ENCODE measurements at places on chromosomes 16 and 17.

DNA sequence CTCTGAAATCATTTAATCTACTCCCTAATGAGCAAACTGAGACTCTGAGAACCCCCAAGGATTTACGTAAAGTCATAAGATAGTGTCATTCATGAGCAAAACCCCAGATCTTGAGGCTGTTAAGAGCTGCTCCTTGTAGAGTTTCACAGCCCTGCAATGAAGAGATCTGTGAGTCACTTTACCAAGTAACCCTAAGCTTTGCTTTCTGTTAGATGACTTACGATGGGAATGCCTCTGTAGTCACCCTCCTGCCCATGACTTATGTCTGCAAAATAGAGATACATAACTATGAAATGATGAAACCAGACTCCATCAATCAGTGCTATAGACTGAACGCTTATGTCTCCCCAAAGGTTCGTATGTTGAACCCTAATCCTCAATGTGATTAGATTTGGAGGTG, 117.7 kb downstream of the HS3ST3A1 start:
- DNase-seq: no peak

DNA sequence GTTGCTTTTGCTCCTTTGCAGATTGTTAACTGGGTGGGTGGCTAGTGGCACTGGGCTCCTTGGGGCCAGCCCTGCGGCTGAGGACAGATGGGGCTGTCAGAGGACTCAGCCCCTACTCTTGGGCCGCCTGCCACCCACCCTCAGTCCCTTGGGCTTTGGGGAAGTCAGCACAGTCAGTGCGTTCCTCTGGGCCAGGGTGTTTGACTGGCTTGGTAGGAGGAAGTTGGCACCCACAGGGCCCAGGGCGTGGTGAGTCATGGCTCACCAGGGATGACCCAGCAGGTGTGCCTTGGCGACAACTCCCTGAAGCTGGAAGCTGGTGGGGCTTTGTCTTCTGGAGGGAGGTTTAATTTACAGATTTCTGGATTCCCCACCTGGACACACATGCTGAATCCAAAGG, 32.4 kb downstream of the HAPSTR1 start:
- no peak for DNase-seq

DNA sequence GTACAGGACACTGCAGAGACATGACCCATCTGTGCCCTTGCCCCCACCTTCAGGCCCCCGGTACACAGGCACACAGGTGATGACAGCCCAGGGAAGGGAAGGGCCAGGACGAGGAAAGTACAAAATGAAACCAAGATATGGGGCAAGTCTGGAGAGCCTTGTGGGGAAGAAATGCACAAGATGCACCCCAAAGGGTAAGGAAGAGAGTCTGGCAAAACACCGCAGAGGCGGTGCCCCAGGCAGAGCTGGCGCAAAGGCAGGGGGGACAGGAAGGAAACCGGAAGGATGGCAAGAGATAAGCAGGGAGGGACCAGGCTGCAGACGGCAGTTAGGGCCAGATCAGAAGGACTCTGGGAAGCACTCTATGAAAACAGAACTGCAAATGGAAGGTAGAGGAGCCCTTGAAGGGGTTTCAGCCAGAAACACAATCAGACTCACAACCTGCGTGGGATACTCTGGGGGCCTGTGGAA, 81.4 kb downstream of the SLC39A11 start:
- no peak for DNase-seq

- DNase-seq: no peak
Measured at GRCh38 chr16:50068550-50068949, 2.8 kb downstream of the HEATR3 start.

DNA sequence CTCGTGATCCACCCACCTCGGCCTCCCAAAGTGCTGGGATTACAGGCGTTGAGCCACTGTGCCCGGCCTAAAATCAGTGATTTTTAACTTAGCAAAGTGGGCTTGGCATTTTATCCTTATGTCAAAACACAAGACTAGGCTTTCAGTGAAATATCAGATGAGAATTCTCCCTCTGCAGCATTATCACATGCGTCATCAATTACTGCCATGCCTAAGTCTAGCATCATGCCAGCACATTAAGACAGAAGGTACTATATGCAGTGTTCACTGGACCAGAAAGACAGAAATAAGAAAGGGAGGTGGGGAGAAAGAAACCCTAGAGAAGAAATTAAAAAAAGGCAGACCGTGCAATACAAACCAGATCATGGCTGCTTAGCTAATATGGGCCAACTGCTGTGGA, 29.8 kb downstream of the GPATCH8 start:
- DNase-seq: no peak

DNA sequence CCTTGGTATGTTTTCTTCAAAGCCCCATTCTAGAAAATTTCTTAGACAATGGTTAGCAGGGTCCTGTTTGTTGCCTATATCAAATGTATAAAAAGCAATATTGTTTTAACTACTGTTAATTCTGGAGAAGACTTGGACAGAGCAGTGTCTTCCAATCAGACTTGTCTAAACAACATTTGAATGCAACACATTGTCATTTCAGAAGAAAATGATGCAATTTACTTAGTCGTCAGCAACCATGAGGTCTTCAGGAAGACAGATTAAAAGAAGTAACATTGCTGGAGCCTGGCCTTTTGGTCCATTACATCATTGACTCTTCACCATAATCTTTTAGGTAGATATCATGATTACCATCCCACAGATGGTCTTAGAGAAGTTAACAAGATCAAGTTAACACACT, 94.5 kb downstream of the ANKFN1 start:
- no peak for DNase-seq

DNA sequence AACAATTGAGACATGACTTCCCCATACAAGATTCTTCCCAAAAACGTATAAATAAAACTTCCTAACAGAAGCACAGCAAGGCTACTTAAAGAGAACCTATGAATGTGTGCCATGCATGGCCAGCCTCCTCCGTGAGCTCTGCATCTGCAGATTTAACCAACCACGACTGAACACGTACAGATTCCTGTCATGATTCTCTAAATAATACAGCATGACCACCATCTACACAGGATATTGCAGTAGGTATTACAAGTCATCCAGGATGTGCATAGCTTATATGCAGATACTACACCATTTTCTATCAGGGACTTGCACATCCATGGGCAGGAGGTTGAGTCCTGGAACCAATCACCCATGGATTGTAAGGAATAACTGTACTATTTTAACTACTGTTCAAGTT, 1.4 kb upstream of the QRICH2 start:
- DNase-seq: no peak

DNA sequence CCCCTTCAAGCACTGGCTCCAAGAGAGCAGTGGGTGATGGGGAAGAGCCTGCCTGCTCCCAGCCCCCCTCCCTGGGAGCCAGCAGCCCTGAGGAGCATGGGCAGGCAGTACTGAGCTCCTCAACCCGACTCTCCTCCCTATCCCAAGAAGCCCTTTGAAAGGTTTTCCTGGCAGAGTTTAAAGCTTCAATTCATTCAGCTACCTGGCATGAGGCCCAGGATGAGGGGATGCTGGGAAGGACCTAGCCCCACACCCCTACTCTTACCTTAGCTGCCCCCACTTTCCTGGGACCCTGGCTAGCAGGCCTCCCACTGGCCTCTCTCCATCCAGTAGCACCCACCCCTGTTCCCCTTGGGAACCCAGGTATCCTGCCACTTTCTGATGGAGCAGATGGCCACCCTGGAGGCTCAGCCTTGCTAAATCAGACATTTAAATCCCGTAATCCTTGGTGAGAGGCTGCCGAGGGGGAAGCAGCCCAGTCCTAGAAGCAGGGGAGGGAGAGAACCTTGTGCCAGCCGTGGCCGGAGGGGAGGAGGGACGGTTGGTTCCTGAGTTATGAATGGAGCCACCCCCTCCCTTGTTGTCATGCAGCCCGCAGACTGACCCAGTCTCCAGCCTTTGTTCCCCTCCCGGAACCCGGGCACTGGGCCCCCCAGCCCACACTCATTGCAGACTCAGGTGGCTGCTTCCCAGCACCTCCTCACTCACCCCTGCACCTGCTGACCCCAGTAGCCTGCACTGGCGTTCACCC, 17.1 kb downstream of the ATP1B2 start:
- DNase-seq: no peak

DNA sequence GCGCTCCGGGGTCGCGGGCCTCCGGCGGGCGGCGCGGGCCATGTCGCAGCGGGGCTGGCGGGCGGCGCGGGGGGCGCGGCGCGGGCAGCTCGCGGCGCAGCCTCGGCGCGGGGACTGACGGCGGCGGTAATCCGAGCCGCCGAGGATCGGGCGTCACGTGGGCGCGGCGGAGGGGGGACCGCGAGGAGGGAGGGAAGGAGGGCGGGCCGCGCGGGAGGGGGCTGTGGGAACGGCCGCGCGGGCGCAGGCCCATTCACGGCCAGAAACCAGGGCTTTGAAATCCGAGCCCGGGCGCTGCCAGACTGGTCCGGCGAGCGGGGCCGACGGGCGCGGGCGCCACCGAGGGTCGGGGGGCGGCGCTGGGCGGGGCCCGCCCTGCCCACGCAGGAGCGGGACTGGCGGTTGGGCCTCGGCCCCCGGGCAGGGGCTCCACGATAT, at the start of gene MTSS2:
Gene MTSS2 (minus strand): TSS at position 116 of the 438 bp plus-strand sequence. CDS start 262 bp downstream, outside the sequence.
- peak; percentile 55 for DNase-seq

GRCh38 chr17:77944390-77945222, 13.9 kb upstream of the TNRC6C start:
- no peak for DNase-seq

DNA sequence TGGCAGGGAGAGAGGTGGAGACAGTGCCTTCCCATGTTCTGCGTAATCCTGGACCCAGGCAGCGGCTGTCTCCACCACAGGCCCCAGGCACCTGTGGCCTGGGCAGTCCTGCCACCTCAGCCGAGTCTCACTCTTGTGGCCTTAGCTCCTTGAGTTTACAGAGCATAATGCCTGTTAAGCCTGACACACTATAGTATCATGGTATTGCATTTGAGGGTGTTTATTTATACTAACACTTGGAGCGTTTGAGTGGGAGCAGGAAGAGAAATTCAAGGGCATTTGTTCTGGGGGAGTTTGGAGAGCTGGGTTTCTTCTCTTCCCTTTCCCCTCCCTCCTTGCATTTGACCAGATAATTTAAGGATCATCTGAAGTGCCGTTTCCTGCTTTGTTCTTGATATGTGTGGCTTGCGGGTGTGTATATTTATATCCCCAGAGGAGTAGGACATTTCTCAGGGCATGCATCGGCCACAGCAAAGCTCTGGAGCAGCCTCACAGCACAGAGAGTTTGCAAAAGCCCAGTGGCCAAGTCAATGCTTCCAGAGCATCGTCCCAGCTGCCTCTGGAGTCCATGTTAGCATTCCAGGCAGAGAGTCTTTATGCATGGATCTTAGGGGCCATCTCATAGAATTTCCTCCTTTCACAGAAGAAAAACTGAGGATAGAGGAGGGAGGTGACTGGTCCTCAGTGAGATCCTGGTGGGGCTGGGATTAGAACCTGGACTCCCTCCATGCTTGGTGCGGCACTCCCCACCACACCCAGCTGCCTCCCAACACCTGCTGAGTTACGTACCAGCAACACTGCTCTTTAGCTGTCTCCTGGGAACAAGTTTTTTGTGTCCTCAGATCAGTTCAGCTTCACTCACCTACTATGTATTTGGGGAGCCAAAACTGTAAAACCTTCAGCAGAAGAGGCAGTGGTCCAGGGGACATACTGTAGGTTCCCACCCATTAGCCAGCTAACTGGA, 222.8 kb downstream of the CCDC182 start:
- no peak for DNase-seq

GRCh38 chr17:38606646-38607611, 1.2 kb upstream of the SRCIN1 start:
- no peak for DNase-seq

- DNase-seq: no peak
Measured at GRCh38 chr16:67663151-67663876, 2.6 kb downstream of the PARD6A start.

- DNase-seq: no peak
Measured at GRCh38 chr17:82648742-82649331, 593 bp upstream of the WDR45B start.

- no peak for DNase-seq
Measured at GRCh38 chr17:81365148-81365600, 30.1 kb upstream of the BAHCC1 start.

DNA sequence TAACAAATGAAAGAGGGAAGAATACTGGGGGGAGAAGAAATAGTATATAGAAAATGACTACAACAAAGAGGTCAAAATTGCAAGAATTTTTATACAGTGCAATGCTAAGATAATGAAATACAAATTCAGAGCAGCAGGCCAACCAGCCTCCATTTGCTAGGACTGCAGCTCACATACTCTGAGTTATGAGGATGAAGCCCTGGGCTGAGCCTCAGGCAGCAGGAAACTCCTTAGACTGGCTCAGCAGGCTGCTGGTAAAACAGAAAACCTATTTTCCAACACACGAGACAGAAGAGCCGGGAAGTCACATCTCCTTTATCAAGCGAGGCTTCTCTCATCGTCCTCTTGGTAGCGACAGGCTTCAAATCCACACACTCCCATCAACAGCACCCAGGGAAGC, 296.5 kb downstream of the SLC39A11 start:
- DNase-seq: no peak

- no peak for DNase-seq
Measured at GRCh38 chr16:28496844-28497243, 2.4 kb downstream of the APOBR start.

GRCh38 chr16:73083271-73083670, 35.3 kb upstream of the ZFHX3 start:
- DNase-seq: no peak

- no peak for DNase-seq
Measured at GRCh38 chr17:56173026-56173425, 19.8 kb downstream of the ANKFN1 start.

DNA sequence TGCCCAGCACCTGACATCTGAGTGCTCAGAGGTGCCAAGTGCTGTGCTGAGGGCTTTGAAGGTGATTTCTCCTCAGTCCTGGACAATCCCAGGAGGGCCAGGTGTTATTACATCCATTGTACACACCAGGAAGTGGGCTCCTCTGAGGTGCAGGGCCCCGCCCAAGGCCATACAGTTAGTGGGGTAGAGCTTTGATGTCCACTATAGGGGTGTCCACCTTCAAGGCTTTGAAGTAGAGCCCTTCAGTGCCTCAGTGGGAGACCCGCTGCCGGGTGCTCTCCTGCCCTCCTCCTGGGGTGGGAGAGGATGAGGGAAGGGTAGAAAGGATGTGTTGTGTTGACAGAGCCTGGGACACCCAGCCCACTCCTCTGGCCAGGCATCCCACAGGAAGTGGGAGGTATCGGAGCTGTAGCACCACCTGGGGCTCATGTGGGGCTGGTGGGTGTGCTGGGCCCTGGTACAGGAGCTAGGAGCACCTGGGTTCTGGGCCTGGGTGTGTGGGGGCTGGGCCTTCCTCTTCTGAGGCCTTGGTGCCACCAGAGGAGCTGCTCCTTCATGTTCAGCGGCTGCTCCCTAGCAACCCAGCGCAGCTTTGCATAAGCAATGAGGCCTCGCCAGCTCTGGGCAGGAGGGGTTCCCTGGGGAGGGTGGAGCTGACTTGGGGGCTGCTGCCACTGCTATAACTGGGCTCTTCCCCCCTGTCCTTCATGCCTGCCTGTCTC, 7.4 kb downstream of the LASP1 start:
- no peak for DNase-seq

GRCh38 chr17:19313746-19314651, 48.5 kb downstream of the B9D1 start:
- DNase-seq: no peak

DNA sequence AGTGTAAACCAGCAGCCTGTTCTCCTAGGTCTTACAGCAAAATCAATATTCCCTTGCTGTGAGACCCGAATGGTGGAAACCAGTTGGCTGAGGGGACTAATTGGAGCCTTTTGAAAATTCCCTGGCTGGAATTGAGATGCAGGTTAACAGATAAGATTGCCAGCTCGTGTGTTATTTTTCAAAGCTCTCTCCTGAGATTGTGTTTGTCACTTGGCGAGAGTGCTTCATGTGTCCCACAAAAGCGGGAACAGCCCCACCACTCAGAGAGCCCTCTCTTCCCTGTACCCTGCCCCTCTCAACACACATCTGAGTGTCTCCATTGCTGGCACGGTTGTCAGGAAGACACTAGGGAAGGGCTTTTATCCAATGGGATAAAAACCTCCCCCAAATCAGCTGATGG, 356.1 kb downstream of the CPPED1 start:
- DNase-seq: no peak
